ENCODE measurements at places on chromosomes 16 and 17.

- no peak for DNase-seq
Observed at GRCh38 chr17:14670861-14671260, 370.0 kb downstream of the HS3ST3B1 start.

DNA sequence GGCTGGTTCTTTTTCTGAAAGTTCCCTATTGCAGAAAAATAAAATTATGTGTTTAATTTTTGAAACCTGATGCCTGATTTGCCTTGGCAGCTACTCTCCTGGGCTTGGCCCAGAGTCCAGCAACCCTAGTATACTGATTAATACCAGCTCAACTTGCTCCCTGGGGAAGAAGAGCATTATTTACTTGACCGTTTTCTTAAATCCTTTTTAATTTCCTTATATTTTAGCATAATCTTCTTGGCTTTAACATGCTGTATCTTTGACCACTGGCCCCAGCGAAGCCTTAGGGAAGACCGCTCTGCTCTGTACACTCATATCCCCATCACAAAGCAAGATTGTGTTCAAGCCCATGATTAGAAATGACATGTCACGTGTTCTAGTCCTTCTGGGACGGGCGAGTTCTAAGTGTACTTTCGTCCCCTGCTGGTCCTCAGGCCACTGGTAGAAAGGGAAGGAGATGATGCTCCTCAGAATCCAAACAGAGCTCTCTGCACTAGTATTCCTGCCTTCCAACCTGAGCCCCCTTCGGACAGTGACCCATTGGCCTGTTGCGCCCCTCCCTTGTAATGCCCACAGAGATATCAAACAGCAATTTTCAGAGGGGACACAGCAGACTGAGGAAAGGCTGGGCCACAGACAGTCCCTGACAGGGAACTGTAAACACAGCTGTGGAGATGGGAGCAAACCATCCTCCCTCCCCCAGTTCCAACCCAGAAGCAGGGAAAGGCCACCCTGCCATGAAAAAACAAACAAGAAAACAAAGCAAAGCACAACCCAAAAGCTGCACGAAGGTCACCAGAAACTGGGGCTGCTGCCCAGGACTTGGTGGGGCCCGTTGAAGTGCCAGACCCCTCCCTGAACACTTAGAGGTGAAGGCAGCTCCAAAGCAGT, 4.3 kb upstream of the EZH1 start:
- DNase-seq, result no peak

DNA sequence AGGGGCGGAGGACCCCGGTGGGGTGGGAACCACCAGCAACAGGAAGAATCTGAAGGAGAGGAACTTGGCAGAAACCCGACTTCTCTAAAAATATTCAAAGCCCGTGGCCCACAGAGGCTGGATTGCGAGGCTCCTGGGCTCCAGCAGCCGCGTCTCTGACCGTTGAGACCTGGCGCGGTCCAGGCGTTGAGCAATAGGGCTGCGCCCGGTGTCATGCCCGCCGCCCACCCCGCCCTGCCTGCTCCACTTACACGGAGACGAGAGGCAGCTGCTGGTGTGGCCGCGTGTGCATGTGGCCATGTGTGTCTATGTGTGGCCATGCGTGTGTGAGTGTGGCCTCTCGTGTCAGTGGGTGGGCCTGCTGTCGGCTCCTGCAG, 83.6 kb downstream of the IRF8 start:
- DNase-seq, result no peak

- no peak for DNase-seq
Observed at GRCh38 chr16:53775106-53775820, 71.3 kb downstream of the FTO start.

DNA sequence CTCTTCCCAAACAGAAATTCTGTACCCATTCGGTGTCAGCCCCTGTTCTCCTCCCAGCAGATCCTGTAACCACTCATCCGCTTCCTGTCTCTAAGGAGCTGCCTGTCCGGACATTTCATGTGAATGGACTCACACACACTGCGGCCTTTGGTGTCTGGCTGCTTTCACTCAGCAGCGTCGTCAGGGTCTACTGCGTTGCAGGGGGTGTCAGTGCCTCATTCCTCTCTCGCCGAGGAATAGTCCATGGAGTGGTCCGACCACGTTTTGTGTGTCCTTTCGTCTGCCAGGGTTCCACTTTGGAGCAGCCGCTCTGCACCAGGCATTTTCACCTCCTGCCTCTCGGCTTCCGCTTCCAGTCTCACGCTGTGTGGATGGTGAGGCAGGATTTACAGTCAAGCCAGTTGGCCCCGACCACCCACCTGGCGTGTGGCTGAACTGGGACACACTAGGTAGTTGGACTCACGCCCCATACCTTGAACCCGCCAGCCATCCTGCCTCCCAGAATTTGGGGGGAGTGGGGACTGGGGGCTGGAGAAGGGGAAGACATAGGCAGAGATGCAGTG, 188.2 kb upstream of the CIBAR2 start:
- no peak for DNase-seq

DNA sequence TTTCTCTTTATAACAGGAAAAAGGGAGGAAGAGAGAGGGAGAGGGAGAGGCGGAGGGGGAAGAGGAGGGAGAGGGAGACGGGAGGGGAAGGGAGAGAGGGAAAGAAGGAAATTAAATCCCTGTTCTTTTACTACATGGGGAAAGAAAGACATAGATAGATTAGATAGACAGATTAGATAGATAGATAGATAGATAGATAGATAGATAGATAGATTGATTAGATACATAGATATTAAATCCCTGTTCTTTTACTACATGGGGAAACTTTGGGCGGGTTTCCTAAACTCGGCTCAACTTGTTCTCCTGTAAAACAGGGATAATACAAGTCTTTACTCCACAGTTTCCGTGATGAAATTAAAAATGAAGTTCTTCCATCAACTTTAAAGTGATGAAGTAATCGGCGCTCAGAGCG, 661 bp downstream of the RFWD3 start:
- no peak for DNase-seq

DNA sequence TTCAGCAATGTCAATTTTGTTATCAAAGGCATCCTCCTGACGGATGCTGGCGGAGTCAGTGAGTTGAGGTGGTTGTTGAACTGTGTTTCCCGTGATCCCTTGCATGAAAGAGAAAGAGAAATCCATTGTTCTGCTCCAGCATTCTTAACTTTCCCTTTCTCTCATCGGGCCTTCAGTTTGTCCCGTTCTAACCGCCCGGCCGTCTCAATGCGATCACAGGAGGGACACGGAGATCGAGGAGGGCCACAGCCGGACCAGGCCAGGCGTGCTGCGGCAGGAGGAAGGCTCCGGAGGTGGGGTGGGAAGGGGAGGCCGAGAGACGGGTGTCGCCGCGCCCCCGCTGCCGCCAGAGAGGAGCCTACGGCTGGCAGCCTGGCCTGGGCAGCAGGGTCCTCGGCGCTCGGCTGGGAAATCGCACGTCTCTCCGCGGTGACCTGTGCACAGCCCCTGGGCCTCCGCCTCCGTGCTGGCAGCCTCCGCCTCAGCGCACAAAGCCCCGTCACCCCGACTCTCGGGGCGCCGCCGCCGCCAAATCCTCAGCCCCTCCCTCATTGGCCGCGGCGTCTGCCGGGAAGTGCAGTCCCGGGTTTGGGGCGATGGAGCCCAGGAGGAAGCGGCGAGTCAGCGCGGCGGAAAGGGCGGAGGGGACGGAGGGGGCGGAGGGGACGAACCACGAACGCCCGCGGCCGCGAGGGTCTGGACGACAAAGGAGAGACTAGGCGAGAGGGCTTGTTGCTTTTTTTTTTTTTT, 38.1 kb downstream of the SOST start:
- DNase-seq, result peak; percentile 65
